Osteocyte (in vitro differentiated cells): ENCODE measurements at places on chromosomes 7 and 10. TPM values are rescaled to one million over a fixed set of nuclear protein-coding genes. Genes with fewer than 3 reads are reported as not detected.

Gene ACTL6B
- total RNA-seq = not detected in 2 replicates

GRCh38 chr10:90096196-90096595 is 394.8 kb downstream of the KIF20B start:
- no peaks in the 10 kb centered on the region for H3K4me1 ChIP-seq
- no peaks in the 10 kb centered on the region for H3K36me3 ChIP-seq
- H3K27me3 ChIP-seq = peaks cover 24% of the 10 kb centered on the region
- H3K27ac ChIP-seq = no peak overlapping the region
- no peak for DNase-seq

Gene IFIT1B
- not detected in 2 replicates for total RNA-seq

- H3K4me1 ChIP-seq = peaks cover 12% of the 10 kb centered on the region
- no peak overlapping the region for H3K4me3 ChIP-seq
- H3K27ac ChIP-seq = no peak overlapping the region
- no peak for DNase-seq
These were observed 333.2 kb downstream of the PLXNA4 start for GRCh38 chr7:132243051-132243450.

Gene LIPJ
- not detected in 2 replicates for total RNA-seq

DNA sequence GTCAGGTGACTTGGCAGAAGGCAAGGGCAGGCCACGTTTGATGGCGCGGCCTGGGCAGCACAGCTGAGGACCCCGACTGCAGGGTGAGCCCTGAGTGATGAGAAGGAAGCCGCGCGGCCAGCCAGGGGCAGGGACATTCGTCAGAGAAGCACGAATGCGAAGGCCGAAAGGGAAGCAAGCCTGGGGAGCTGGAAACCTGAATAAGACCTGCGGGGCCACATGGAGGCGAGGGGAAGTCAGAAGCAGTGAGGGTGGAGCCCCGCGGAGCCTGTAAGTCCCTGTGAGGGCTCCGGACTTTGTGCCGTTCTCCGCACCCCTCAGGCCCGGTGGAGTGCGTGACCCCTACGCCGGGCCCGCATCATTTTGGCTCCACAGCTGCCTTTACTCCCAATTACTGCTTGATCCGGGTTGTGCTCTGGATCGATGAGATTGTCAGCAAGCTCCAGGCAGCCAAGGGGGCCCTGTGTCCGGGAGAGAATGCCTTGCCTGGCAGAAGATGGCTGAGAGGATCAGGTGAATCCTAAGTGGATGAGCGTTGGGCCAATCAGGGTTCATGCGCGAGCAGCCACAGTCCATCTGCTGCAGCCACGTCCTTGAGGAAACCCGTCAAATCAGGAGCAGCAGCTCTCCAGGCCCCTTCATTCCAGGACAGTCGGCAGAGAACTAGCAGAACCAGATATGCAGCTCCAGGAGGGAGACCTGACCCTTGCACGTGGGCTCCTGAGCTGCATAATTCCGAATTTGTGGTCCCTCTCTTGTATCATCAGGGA is 293.3 kb upstream of the SHH start:
- H3K27ac ChIP-seq = no peak overlapping the region
- H3K27me3 ChIP-seq = no peaks in the 10 kb centered on the region
- H3K4me1 ChIP-seq = no peaks in the 10 kb centered on the region
- H3K36me3 ChIP-seq = no peaks in the 10 kb centered on the region
- H3K4me3 ChIP-seq = no peak overlapping the region

Gene DKK1
- 23.9 and 27.8 TPM in 2 replicates for total RNA-seq
